ENCODE measurements at places on chromosomes 3 and 15.

DNA sequence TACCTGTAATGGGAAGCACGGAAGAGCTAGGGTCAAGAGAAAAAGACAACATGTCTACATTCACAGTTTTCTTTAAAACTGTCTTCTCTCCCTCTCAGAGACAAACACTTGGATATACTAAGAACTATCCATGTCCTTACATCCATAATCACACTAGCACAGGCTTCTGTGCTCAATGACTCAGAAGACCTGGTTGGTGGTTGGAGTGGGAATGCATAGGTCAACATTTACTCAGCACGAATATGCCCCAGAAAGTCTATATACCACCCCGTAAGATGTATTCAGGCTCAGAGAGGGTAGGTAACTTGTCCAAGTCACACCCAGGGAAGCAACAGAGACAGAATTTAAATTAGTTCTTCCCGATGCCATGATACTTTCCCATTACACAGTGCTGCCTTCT, 891.1 kb downstream of the TUSC7 start:
- DNase-seq, result no peak

DNA sequence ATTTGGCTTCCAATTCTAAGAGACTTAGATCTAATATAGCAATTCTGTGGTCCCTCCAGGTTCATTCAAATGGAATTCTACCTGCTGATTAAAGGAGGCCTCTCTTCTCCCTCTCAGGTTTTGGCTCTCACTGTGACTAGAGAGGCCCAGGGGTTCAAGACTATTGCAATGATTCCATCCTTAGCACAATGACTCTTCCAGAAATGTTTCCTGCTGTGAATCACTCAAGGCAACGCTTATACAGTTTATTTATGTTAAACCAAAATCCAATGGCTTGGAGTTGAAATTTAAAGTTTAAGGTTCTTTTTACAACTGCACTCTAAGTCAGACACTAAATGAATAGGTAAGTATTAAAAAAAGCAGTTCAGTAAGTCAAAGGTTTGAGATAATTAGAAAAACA, 39.9 kb downstream of the IFT57 start:
- DNase-seq, result no peak

GRCh38 chr15:38088971-38089370, 154.5 kb downstream of the TMCO5A start:
- no peak for DNase-seq

GRCh38 chr3:156171281-156172267, 51.2 kb downstream of the KCNAB1 start:
- no peak for DNase-seq

DNA sequence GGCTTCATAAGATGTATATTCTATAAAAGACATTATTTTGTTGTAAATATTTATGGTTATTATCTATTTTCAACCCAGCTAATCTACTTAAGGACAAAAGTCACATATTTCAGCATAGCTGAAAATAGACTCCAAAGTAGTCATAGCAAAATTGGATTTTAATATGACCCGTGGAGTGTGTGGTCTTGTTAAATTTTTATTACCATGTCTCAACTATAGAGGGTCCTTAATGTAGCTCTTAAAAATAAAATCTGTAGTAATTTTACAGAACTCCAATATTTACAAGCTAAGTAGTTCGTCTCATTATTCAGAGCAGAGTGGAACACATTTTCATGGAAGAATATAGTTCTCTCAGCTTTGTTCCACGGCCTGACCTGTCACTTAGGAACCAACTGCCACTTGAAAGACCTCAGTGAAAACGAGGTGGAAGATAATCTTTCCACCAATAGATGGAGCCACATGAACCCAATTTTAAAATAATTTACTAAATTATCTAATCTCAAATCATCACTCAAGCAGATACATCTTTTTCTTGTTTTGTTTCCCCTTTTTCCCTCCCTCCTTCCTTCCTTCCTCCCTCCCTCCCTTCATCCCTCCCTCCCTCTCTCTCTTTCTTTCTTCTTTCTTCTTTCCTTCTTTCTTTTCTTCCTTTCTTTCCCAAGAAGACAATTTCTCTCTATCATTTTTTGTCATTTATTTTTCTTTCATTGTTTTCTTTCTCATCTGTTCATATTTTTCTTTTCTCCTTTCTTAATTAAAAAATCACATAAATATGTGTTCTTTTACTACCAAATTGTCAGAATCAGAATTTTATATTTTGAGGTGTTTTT, 97.2 kb downstream of the CLDN1 start:
- no peak for DNase-seq

- no peak for DNase-seq
These were observed 42.9 kb downstream of the FNDC3B start for GRCh38 chr3:172082269-172082668.

- DNase-seq, result no peak
These were observed 90.8 kb downstream of the MCTP2 start for GRCh38 chr15:94322141-94322540.

DNA sequence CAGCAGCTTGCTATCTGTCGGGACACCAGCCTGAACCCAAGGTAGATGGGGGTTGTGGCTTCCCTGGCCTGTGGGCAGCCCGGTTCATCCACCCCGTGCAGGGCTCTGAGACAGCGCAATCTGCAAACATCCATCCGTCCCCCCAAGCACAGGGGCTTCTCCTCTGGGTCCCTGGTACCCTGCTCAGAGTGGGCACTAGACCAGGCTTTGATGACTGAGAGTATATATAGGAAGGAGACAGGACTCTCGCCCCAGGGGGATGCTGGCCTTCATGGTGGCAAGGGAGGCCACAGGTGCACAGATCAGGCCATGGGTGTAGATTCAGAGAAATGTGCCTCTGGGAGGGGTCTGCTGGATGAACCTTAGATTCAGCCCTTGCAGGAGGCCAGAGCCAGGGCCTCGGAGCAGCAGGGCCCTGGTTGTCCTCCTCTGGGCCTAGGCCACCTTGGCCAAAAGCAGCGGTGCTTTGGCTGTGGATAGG, 40.3 kb downstream of the CFAP100 start:
- no peak for DNase-seq

GRCh38 chr15:65985387-65985786, 116.1 kb downstream of the RAB11A start:
- DNase-seq, result no peak

GRCh38 chr15:61226361-61227256, 2.5 kb downstream of the RORA start:
- DNase-seq, result no peak

DNA sequence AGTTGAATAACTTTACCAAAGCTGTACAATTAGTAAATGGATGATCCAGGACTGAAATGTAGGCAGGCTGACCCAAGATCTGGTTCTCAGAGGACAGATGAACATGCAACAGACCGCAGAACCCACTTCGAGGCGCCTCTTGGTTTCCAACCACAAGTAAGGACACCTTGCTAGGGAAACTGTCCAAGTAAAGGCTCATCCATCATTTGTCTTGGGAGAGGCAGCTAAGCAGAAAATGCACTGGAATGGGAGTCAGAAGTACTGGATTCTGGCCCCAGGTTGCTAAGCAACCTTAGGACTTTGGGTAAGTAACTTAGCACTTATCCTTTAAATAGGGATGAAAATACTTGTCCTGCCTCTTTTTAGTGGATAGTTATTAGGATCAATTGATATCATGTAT, 366.3 kb upstream of the LRRC3B start:
- DNase-seq, result no peak

GRCh38 chr15:55422089-55422488, 13.8 kb downstream of the PIERCE2 start:
- DNase-seq, result no peak

GRCh38 chr15:78982736-78983135, 37.9 kb upstream of the CTSH start:
- no peak for DNase-seq

GRCh38 chr3:191005790-191006189, 143.3 kb upstream of the GMNC start:
- no peak for DNase-seq

GRCh38 chr15:59120937-59121336, 16.0 kb downstream of the CCNB2 start:
- DNase-seq, result no peak

DNA sequence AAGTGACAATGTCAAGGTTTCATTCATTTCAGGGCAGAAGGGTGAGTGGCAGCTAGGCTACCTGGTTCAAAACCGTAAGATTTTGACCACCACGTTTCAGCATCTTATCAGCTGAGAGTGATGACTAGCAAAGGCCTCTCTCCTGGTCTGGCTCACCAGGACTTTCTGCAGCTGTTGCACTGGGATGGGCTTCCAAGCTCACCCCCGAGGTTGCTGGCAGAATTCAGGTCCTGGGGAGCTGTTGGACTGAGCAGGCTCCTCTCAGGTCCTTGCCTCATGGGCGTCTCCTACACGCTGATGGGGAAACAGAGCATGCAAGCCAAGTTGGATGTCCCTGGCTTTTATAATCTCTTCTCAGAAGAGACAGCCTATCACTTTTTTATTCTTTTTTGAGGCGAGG, 88.8 kb upstream of the RNU6-1 start:
- no peak for DNase-seq
